ENCODE measurements at places on chromosomes 3 and 15.

DNA sequence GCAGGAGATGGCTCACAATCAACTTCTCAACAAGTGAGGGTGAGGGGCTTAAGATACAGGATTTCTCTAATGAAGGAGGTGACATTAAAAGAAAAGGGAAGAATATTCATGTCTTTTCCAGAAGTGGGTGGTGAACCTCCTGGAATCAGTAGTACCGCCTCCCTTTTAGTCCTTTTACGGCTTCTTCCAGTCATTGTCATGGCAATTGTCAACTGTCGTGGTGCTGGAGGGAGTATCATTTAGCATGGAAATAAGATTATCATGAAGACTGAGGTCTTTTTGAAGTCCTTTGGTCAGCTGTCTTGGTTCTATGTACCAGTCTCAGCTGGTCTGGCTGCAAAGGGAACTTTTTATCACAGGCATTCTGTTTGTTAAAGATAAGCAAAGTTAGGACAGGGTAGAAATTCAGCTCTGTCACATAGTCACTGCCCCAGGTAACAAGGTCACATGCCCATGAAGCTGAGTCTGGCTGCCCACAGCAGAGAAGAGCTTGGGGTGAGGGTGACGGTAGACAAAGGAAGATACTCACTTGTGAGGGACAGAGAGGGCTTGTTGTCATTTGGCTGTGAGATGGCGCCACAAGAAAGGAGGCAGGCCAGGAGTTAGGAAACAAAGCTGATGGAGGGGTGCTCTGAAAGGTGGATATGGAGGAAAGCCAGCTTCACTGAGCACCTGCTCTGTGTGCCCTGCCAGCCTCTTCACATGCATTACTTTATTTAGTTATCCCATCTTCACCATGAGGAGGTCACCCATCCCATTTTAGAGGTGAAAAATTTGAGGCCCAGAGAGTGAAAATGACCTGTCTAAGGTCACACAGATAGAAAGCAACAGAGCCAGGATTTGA is 228.2 kb upstream of the TRIM42 start:
- DNase-seq: no peak

DNA sequence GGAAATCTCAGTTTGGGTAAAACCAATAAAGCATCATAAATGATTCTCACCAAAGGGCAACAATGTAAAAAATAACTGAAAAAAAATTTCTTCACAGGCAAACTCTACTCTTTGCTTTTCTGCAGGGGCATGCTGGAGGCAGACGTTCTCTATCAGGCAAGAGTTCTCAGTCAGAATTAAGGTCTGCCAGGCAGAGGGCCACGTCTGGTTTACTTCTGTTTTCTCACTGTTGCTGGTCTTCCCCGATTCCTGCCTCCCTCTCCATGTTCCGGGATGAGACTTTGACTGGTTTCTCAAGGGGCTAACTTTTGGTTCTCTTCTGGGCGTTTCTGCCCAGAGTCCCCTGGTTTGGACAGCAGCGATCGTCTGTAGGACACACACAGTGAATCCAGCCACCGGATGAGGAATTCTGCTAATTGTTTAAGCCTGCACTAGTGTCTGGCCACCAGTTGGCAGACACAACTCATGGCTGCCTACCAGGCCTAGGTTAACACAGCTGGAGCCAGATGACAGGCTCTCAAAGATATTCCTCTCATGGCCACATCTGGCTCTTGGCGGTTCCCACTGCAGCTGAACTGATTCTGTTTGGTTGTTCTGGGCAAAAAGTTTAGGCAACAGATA is 273.1 kb downstream of the FOXP1 start:
- DNase-seq: no peak

DNA sequence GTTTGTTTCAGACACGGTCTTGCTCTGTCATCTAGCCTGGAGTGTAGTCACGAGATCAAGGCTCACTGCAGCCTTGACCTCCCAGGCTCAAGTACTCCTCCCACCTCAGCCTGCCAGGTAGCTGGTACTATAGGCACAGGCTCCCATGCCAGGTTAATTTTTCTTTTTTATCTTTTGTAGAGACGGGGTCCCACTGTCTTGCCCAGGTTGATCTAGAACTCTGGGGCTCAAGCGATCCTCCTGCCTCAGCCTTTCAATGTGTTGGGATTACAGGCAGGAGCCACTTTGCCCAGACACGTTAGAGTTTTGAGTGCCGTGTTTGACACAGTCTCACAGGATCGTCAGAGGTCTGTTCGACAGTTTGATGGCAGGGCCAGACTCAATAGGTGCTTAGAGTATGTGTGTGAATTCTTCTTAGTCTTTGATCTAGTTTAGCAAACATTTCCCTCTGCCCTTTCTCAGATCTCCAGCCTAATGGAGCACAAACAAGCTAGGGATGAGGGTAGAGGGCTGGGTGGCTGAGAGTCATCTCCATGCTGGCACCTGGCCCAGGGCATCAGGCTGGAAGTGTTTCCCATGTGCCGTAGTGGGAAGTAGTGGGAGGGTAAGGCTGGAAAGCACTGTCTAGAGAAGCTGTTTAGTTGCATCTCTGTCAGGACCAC is 66.1 kb upstream of the DLG1 start:
- no peak for DNase-seq

DNA sequence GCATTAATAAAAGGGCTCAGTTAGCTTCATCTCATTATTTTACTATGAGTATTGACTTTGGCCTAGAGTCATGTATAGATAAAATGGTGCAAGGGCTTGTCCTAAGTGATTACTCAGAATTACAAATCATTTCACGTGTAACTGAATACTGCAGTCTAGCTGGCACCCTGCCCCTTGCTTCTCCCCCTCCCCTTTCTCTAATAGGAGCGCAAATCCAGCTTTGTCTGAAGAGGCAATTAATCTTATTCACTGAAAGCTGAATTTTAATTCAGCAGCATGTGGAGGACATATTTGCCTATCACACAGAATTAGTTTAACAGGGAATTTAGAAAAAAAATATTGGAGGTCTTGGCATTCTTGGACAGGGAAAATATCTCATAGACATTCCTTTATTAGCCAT is 412.1 kb upstream of the DPH6 start:
- no peak for DNase-seq

- DNase-seq: no peak
Observed at GRCh38 chr3:22779737-22780136, 423.4 kb upstream of the UBE2E2 start.

- no peak for DNase-seq
Observed at GRCh38 chr3:4943549-4943948, 35.7 kb upstream of the BHLHE40 start.

DNA sequence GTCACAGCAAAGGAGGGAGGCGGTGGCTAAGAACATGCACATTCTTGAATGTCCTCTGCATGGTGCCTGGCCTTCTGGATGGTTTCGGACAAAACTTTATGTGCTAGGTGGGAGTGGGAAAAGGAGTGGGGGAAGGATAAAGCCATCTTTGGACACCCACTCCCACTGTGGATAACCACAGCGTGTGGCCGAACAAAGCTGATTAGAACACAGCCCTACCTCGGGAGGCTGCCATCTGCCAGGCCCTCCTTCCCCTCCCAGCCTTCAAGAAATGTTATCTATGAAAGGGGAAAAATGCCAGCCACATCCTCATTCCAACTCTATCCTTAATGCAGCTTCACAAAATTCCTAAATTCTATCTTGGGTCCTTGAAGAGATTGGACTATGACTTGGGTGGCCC is 18.8 kb downstream of the AMOTL2 start:
- no peak for DNase-seq

DNA sequence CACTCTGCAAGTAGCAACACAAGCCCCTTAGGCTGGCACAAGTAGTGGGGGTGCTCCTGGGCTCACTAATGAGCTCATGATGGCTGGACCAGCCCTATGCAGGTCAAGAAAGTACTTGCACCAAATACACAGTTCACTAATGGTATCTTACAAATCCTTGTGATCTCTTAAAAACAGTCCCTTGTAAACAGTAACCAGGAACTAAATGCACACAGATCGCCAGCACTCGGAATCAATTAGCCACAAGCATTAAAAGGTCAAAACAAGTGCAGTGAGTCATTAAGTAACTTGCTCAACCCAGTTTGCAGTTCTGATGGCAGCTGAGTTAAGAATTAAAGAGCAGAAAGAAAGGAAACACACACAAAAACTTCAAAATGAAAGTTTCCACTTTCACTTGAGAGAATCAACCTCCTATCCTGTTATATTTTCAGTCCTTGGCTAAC is 43.2 kb downstream of the ARHGEF3 start:
- no peak for DNase-seq

DNA sequence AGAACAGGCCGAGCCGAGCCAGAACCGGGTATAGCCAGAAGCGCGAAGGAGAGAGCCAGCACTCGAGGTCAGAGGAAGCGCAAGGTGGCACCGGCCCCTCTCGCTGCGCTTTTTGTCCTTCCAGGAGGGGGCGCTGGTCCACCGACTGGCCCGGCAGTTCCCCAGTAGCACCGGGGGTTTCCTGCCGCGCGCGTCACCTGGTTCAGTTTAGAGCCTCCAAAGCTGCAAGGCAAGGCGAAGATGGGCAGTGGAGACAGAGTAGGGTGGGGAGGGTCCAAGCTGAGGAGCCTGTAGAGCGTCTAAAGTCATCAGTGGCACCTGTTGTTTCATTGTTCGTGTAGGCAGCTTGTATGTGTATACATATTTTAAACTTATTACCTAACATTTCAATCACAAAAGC is 7.6 kb upstream of the NR2E3 start:
- DNase-seq: no peak

GRCh38 chr3:188775412-188775811 is 396.4 kb upstream of the TPRG1 start:
- DNase-seq: no peak

GRCh38 chr3:119382134-119382533 is 81.3 kb downstream of the TMEM39A start:
- no peak for DNase-seq

DNA sequence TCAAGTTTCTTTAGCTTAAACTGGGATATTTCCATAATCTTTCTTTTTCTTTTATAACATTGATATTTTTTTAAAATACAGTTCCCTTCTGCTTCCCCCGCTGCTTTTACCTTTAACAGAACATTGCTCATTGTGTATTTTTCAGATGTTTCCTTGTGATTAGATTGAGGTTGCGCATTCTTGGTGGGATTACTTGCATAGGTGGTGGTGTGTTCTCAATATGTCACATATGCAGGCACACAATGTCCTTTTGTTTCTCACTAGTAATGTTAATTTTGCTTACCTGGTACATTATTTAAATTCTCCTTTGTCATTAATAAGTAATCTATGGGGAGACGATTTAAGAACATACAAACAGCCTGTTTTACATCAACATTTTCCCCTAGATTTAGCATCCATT is 48.2 kb downstream of the HMG20A start:
- DNase-seq: no peak

GRCh38 chr15:32933236-32933635 is 215.4 kb downstream of the GREM1 start:
- DNase-seq: no peak

GRCh38 chr3:131431754-131432153 is 50.2 kb downstream of the NUDT16 start:
- DNase-seq: no peak

DNA sequence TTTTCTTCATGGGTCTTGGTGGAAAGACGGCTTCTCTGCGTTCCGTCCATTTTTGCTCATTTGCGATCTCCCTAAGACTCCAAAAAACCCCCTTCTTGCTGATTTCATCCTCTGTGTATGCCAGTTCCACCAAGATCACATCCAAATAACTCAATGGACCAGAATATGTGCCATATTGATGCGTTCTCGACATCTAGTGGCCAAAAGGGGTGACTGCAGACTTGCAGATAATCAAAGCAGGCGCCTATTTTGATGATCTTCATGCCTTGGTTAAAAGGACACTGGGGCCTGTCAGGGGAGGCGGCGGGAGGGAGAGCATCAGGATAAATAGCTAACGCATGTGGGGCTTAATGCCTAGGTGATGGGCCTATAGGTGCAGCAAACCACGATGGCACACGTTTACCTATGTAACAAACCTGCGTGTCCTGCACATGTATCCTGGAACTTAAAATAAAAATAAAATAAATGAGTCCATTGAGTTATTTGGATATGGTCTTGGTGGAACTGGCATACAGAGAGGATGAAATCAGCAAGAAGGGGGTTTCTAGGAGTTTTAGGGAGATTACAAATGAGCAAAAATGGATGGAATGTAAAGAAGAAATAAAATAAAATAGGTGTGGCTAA is 104.2 kb upstream of the RAD18 start:
- no peak for DNase-seq

GRCh38 chr3:125054062-125054448 is 1.7 kb downstream of the HEG1 start:
- no peak for DNase-seq

All from anterior cingulate cortex (tissue), 58 donors.